ENCODE measurements at places on chromosomes 11 and 22. TPM values are rescaled to one million over a fixed set of nuclear protein-coding genes. Genes with fewer than 3 reads are reported as not detected.

- DNase-seq = no peak
Measured at GRCh38 chr11:31480930-31481329, 28.5 kb downstream of the IMMP1L start.

DNA sequence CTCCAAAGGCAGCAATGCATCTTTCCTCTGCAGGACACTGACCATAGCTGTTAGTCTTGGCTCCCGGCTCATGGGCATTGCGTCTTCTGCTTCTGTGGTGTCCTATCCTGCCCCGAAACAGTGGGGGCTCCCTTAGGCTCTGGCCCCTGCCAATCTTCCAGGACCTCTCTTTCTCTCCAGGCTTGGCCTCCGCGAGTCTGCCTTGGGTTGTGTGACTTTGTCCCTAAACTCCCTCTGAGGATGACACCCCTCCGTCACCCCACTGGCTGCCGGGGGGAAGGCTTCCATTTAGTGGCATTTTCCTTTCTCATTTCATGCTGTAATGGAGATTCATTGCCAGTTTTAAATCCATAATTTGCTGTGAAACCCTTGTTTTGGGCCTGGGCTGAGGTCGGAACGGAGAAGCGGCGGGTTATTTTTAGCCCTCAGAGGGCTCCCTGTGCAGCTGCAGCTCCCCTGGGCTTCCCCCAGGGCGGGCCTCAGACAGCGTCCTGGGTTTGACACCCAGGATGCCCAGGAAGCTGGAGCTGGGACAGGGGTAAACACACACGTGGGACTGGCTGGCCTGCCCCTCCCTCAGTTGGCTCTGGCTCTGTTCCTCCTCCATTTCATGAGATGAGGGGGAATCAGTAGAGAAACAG lies 156.1 kb downstream of the ST3GAL4 start:
- DNase-seq = no peak

DNA sequence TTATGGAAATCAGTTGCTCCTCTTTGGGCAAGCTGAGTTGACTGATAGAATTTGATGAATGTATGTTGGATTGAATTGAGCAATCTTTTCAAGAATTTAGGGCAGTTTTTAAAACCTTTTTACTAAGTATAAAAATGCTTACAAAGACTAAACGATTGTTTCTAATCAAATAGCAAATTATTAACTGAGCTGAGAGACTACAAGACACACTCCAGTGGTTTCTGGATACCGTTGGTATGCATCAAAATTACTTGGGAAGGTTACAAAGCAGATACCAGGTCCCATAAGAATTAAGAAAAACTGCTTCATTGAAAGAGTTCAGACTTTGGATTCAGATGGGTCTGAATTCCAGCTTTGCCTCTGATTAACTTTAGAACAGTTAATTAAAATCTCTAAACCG lies 721.4 kb downstream of the FAM181B start:
- DNase-seq = peak; percentile 28

- DNase-seq = no peak
Measured at GRCh38 chr22:23520863-23521440, 59.1 kb downstream of the IGLL1 start.

- peak; percentile 69 for DNase-seq
Measured at GRCh38 chr22:43273902-43274484, 69.2 kb downstream of the SCUBE1 start.

DNA sequence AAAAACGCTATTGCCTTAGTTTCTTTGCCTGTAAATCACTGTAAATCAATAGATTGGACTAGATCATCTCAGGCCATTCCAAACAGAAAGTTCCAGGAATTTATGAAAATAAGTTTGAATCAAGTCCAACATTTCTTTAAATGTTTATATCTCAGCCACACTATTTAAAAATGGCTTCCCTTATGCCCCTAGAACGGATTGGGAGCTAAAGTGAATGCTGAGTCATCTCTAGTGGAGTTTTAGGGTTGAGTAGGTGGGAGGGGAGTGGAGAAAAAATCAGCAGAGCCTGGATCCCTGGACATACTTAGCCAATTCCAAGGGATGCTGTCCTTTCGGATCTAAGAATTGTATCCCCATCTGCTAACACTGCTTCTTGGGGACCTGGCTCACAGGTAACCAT lies 48.6 kb downstream of the EHF start:
- DNase-seq = no peak

- no peak for DNase-seq
Measured at GRCh38 chr11:12467610-12468009, 90.2 kb downstream of the PARVA start.

OR4P4 gene
- total RNA-seq = not detected

RFPL1 gene
- total RNA-seq = not detected

HTR3B gene
- total RNA-seq = not detected

IL17RA gene
- total RNA-seq = 6.9 TPM

UBQLN3 gene
- not detected for total RNA-seq

Measured in Caki2 (cell line).